Activated T-cell treated with anti-CD3 and anti-CD28 coated beads, Interleukin-2, amount 50 U/mL, for 1 hour (primary cell): ENCODE measurements at places on chromosomes 4 and X.
A peak's percentile ranks its signal among the peaks of the same experiment; 100 is the strongest.

DNA sequence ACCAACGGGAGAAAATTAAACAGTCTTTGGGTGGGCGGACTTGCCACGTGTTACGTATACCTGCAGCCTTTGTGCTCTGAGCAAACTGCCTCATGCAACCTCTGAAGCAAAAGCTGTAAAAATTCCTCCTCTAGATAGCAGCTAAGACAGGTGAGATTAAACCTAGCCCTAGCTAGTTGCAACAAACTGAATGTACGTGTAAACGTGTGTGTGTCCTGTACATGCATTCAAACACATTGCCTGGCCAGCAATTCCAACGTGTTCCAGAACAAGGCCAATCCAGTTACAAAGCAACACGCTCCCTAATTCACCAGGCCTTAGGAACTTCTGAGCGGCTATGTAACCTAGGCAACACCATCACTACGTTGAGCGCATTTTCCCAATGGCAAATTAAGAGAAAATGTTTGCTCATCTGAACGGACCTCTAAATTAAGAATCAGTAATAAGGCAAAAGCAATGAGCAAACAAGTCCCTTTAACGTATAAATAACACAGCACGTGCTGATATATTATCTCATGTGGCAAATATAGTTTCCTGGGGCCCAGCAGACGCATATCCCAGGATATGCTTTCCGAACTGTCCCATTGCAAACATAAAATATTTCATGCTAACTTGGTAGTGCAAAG lies 792 bp downstream of the PPID start:
- DNase-seq = peak; percentile 22

DNA sequence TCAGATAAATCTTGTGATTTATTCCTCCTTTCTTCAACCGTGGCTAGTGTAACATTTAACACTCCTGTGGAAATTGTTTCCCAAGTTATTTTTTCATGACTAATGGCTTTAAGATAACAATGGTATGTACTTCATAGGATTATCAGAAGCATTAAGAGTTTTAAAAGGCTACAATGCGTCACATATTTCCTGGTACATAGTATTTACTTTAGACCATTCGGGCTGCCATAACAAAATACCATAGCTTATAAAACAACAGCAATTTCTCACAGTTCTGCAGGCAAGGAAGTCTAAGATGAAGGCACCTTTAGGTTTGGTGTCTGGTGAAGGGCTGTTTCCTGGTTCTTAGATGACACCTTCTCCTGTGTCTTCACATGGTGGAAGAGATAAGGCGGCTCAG lies 158.6 kb downstream of the PAPSS1 start:
- DNase-seq = no peak

- DNase-seq = no peak
Measured at GRCh38 chrX:151973851-151974335, 583 bp downstream of the GABRE start.

DNA sequence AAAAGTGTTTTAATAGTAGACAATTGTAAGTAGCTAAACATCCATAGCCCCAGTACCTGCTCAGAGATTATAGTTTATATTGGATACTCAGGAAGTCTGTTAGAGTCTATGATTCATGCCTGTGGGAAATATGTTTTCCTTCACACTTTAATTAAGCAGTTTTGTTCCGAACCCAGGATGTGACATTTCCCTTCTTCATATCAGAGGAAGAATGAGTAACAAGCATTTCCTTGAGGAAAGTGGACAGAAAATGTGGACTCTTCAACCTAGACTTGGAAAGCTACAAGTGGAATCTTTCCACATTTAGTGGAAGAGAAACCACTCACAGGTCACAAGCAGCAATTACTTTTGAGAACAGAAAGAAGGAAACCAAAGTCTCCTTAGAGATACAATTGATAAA lies 419.4 kb downstream of the C4orf33 start:
- DNase-seq = no peak

DNA sequence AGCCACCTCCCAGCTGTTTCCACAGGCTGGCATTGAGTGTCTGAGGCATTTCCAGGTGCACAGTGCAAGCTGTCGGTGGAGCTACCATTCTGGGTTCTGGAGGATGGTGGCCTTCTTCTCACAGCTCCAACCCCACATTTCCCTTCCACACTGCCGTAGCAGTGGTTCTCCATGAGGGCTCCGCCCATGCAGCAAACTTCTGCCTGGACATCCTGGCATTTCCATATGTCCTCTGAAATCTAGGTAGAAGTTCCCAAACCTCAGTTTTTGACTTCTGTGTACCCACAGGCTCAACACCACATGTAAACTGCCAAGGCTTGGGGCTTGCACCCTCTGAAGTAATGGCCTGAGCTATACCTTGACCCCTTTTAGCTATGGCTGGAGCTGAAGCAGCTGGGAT lies 10.3 kb upstream of the FRMPD4 start:
- DNase-seq = no peak

- DNase-seq = peak; percentile 14
Measured at GRCh38 chr4:3256230-3257102, 7.5 kb downstream of the MSANTD1 start.

DNA sequence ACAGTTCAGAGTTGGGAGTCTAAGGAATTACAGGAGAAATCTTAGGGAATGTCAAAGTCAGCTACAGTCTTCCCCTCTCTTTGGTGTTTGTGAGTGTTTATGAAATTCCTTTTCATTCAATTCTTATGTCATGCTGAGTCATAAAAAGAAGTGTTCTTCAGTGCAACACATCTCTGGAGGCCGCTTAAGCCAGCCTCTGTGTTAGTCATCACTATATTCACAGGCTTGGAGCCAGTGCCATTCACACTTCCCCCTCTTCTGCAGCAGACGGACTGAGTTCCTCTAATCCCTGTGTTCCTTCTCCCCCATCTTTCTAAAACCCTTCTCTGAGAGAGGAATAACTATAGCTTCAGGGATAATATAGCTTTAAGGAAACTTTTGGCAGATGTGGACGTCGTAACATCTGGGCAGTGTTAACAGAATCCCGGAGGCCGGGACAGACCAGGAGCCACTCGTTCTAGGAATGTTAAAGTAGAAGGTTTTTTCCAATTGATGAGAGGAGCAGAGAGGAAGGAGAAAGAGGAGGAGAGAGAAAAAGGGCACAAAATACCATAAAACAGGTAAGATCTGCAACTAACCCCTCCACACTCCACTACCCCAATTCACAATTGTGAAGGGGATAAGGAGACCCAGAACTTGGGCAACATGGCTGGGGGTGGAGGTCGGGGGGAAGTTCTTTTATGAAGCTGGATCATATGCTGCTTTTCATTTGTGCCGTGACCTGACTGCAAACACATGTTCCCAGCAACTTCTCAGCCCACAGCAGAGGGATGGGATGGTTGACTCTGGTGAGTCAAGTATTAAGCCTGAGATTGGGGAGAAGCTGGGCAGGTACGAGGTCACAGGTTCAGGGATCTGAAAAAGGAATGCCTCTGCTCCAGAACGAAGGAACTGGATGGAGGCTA lies at the start of gene SRPX2:
Gene SRPX2 (plus strand): TSS at position 244 of the 905 bp plus-strand sequence. CDS start 2,124 bp downstream, outside the sequence.
- no peak for DNase-seq

GRCh38 chr4:165124488-165124887 lies 11.8 kb upstream of the TMEM192 start:
- no peak for DNase-seq

GRCh38 chr4:80239480-80240150 lies 26.8 kb upstream of the FGF5 start:
- no peak for DNase-seq

DNA sequence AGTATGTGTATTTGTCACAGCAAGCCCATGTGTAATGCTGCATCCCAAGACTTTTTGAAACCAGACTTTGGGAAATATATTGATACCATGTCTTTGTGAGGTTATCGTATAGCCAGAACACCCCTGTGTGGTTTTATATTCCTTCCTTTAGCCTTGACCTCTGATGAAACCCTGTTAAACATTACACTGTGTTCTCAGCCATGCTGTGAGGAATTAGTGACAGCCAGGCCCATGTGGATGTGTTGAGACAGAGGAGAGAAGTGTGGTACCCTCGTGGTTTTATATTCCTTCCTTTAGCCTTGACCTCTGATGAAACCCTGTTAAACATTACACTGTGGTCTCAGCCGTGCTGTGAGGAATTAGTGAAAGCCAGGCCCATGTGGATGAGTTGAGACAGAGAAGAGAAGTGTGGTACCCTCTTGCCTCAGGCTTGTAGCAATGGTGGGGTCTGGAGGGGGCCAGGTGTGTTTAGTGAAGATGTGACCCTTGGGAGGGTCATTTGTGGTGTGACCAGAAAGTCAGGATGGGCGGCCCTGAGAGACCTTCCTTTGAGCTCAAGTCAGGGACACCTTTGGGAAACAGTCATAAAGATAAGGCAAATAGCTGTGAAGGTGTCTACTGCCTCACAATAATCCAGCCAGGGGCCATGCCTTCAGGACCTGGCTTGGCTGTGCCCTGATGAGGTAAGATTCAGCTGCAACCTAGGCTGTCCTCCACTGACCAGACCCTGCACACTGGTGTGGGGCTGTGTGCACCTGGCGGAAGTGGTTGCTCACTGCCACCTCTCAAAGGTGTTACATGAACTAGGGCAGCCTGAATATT lies 110.0 kb downstream of the IRF2 start:
- DNase-seq = no peak

GRCh38 chrX:10158279-10159144 lies 1.7 kb downstream of the CLCN4 start:
- DNase-seq = no peak

- no peak for DNase-seq
Measured at GRCh38 chr4:74063859-74064258, 25.4 kb upstream of the CXCL3 start.

- DNase-seq = no peak
Measured at GRCh38 chr4:77158487-77158861, 1.5 kb downstream of the CCNG2 start.
